Activated naive CD4-positive, alpha-beta T cell treated with anti-CD3 and anti-CD28 coated beads, Interleukin-2, amount 50 U/mL, for 16 hours (primary cell): ENCODE measurements at places on chromosomes 4 and X.

DNA sequence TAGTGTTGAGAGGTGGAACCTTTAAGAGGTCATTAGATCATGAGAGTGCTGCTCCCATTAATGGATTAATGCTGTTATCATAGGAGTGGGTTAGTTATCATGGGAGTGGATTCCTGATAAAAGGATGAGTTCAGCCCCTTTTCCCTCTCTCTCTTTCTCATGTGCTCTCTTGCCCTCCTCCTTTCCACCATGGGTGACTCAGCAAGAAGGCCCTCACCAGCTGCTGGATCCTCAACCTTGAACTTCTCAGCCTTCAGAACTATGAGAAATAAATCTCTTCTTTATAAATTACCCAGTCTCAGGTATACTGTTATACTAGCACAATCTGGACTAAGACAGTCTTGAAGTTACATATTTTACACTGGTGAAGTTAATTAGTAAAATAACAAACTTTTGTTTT, 10.0 kb upstream of the CDKL5 start:
- no peak for DNase-seq

DNA sequence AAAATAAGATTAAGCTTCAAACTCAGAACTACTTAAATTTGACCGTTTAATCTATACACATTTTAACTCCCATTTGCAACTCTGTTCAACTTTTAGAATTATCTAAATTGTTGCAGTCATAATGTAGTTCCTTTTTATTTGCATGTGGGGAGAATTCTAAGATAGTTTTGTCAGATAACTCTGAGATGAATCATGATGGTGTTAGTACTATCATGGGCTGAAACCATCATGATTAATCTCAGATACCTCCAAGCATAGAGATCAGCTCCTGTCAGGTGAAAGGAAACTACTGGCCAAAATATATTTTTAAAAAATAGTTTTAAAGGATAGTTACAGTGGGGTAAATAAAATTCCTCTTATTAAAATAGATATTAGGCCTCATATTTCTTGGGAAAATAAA, 39.0 kb downstream of the FBXO8 start:
- no peak for DNase-seq

GRCh38 chr4:163747886-163748285, 253.4 kb downstream of the TMA16 start:
- DNase-seq, result no peak

DNA sequence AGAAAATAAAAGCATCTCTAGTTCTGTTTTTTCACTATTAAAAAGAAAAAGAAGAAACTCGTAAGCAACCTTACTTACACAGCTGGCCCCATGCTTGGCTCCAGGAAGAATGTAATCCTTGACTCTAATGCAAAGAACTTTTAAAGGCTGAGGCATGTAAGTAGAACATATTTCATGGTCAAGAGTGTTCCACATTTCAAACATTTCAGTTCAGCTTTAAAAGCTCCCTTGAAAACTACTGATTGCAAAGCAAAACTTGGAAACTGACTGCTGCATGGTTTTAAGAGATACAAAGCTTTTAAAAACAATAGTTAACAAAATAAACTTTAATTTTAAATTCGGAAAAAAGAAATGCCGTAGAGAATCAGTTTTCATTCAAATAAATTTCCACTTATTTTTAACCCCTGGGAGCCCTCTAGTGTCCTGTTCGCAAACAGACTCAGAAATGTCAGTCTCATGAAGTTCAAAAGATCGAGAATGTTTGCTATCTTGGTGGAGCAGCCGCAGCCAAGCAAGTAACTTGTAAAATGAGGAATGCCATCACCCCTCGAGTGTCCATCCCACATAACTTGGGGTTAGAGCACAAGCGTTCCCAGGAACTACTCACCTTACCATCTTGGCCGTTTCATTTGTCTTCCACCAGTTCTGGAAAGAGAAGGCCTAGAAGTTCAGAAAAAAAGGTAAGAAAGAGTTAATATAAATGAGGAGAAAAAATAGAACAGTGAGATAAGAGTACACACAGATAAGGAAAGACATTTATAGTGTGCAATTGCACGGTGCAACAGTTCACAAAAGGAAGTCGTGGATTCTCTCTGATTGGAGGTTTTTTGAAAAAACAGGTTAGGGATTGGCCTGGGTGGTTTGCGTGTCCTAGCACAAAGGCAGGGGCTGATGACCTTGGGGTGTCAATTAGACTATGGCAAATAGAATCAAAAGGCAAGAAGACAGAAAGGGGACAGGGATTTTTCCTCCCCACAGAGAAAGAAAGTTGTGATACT, at the start of gene GASK1B:
GASK1B (minus strand) TSS at position 765 of the 998 bp plus-strand sequence. CDS start 1,650 bp downstream, outside the sequence.
- DNase-seq, result no peak

DNA sequence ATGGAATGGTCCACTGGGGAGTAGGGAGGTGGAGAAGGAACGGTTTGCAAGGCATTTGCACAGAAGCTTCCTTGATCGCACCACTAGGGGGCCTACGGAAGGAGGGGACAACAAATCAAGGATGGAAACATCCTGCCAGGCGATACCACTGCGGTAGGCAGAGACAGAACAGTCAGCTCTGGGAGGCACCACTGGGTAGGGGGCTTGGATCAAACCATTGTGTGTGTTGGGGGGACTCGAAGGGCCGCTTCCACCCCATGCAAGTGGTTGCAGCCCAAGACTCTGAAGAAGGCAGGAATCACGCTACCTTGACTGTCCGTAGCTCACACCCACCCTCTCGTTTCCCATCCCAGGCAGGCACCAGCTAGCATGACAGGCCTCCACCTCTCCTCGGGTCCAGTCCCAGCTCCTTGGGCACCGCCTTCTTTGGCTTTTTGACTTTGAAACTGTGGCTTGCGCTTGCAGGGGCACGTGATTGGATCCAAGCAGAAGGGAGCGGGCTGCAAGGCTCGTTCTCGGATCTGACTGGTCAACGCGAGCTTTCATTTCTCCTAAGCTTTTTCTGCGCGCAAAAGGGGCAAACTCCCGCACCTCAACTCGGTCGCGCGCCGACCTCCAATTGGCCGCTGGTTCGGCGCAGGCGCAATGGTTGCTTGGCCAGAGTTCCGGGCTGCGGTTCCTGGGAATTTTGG, 28.4 kb downstream of the GAGE1 start:
- DNase-seq, result peak; percentile 20

DNA sequence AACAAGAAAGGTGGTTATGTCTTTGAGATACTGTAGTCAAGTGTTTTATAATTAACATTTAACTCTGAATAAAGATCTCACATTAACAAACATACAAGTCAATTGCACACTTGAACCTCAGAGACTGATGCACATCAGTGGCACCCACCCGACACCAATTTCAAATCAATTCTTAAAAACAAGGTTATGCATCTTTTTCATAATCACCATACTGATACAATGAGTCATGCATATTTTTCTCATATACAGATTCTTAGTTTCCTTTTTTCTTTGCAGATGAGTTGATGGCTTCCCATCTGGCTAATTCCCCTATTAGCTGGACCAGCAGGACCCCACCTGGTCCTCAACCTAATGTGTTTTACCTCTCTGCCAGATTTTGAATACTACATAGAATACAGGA, 136.2 kb upstream of the RPL34 start:
- DNase-seq, result no peak

- no peak for DNase-seq
Observed at GRCh38 chr4:121484633-121485032, 103.8 kb upstream of the QRFPR start.

DNA sequence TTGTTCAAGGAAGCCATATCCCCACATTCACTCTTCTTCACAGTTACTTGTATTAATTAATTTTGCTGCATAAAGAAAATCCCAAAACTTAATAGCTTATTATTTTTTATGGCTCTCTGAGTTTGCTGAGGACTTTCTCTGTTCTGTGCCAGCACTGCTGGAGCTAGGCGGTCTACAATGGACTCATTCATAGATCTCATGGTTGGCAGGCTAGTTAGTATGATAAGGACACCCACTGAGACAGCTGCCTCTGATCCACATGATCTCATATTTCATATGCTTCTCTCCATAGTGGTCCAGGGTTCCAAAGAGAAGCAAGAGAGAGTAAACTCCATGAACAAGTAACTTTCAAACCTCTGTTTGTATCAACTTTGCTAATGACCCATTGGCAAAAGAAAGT, 170.2 kb downstream of the ADGRA3 start:
- no peak for DNase-seq

GRCh38 chrX:38804432-38804681, 3.1 kb downstream of the MID1IP1 start:
- peak; percentile 29 for DNase-seq

GRCh38 chr4:86443495-86443894, 83.6 kb upstream of the MAPK10 start:
- DNase-seq, result no peak

GRCh38 chrX:122565952-122566351, 618.1 kb upstream of the GRIA3 start:
- DNase-seq, result no peak

DNA sequence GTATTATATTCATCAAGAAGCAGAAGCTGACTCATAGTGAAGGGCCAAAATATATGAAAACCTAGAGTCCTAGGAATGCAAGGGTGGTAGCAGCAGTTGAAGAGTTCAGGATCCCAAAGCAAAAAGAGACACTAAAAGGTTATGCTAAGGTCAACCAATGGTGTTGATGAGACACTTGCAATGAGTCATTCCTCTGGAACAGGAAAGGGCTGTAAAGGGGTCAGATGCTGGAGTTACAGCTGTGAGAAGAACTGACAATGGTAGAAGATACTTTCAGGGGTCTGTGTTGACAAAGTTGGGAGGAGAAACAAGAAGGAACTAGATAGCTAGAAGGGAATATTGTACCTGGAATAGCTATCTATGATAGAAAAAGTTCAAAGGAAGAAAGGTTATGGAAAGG, 47.5 kb downstream of the ZGRF1 start:
- DNase-seq, result no peak

DNA sequence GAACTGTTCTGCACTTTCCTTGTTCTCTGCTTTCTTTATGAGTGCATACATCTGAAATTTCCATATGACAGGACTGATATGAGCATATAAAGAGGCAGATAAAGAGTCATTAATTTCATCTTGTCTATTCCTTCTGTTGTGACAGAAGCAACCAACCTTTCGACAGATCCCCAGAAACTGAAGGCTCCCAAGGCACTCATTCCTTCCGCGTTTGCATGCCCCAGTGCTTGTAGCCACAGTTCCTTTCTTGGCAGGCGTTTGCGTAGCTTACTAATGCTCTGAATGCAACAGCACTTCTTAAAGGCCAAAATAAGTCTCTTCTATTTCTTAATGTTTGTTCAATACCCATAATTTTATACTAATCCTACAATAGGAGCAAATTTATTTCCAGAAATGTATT, 94.0 kb upstream of the TBL1X start:
- DNase-seq, result no peak

DNA sequence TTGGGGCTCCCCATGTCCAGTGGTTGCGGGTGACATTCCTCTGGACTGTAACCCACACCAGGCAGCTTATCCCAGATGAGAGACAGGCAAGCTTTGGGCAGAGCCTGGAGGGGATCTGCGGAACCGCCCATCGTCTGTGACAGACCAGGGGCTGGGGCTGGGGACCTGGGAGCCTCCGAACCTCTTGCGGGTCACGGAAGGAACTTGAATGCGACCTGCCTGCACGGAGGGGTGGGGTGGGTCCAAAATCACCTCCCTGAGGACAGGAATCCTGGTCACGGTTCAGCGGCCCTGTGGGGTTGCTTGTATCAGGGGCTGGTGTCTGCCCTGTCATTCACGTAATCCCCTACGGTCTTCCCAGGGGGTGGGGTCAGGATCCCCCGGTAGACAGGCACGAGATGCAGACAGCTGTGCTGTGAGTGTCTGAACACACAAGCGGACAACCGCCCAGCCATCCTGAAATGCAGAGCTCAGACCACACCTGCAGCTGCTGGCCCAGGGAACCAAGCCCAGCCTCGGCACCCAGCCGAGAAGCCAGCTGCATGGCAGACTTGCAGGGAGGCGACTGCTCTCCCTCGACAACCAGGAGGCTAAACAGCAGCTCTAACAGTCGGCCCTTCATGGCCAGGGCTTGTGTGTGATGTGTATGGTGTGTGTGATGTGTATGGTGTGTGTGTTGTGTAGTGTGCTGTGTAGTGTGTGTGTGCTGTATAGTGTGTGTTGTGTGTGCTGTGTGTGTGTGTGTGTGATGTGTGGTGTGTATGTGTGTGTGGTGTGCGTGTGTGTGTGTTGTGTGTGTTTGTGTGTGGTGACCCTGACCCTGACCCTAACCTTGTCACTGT, 105.9 kb upstream of the ADRA2C start:
- no peak for DNase-seq

DNA sequence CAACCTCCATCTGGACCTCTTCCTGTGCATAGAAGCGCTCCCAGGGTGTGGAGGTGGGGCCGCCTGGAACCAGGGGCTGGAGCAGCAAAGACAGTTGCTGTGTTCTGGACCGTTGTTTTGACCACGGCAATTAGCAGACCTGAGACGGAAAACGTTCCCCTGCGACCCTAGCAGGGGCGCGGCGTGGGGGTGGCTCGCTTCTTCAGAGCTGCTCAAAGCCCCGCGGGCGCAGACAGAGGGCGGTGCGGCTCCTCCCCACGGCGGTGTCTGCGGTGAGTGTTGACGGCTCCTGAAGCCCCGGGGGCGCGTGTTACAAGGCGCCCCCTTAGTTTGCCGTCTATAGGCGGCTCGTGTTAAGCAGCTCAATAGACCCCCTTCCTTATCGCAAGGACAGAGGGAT, 79.2 kb downstream of the TRIML1 start:
- DNase-seq, result no peak

- peak; percentile 77 for DNase-seq
Observed at GRCh38 chr4:145482209-145483037, 770 bp downstream of the SMAD1 start.

GRCh38 chrX:6021316-6022091, 207.2 kb downstream of the NLGN4X start:
- no peak for DNase-seq

DNA sequence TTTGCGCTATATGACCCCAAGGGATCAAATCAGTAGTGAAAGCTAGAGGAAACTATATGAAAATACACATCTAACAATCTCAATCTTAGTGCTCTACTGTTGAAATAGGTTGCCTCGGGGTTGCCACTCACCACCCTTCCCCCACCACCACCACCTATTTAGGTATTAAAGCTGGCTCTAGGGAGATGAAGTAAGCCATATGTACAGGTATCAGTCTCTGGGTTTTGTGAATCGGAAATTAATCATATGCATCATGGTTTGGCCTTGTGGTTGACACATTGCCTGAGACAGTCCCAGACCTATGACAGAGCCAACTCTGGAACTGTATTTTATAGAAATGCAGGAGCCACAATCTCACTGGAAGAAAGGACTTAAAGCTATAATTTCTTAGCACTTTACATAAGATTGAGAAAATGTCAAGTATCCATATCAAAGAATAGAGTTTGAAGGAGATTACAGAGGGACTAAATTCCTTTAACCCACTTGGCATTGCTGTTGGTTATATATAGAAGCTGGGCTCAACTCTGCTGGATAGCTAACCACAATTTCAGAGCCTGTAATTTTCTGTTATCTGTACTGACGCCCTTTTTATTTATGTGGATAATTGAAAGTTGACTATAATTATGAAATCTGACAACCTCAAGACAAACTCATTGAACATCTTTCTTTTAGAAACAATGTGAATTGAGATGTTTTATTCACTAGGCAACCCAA, 26.7 kb upstream of the BMP2K start:
- DNase-seq, result no peak
